ENCODE measurements at places on chromosomes 3 and 15.
A peak's percentile ranks its signal among the peaks of the same experiment; 100 is the strongest.

DNA sequence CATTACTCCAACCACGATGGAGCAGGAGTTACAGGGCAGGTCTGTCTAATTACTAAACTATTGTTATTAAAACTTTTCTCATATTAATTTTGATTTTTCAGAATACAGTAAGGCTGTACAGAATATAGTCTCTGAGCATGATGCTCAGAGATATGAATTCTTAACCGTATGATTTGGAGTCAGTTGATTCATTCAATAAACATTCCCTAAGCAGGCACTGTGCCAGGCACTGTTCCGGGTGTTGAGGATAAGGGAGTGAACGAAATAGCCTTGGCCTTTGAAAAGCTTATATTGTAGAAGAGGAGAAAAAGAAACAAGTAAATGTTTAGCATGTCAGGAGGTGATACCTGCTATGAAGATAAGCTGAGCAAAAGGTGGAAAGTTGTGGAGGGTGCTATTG is 187.3 kb downstream of the KCNAB1 start:
- no peak for DNase-seq

- no peak for DNase-seq
These were observed 153.5 kb upstream of the GOLIM4 start for GRCh38 chr3:168249205-168249549.

- DNase-seq = no peak
These were observed 49.1 kb downstream of the FBN1 start for GRCh38 chr15:48596415-48596814.

- no peak for DNase-seq
These were observed 43.8 kb downstream of the FRMD4B start for GRCh38 chr3:69342074-69342473.

- no peak for DNase-seq
These were observed 19.5 kb upstream of the PHC3 start for GRCh38 chr3:170200987-170201386.

- no peak for DNase-seq
These were observed 2.7 kb upstream of the LMAN1L start for GRCh38 chr15:74809956-74810355.

DNA sequence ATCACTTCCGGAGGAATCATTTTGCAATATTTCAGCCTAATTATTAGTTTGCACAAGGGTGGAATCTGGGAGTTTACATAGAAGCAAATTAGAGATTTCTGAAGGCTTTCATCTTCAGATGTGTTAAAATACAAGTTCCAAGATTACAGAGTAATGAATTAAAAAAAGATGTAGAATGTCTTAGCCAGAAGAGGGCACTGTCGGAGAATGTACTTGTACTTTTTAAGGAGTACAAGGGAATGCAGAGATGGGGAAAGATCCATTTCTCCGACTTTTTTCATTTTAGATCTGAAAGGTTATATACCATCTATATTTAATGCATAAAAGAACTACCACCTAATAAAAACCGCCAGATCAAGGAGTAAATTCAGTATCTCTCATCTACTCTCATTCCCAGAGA is 43.1 kb upstream of the WDR5B start:
- peak; percentile 48 for DNase-seq

- DNase-seq = no peak
These were observed 887.4 kb upstream of the CFAP20DC start for GRCh38 chr3:59937201-59937600.
